ENCODE measurements at places on chromosomes 6 and 20.

DNA sequence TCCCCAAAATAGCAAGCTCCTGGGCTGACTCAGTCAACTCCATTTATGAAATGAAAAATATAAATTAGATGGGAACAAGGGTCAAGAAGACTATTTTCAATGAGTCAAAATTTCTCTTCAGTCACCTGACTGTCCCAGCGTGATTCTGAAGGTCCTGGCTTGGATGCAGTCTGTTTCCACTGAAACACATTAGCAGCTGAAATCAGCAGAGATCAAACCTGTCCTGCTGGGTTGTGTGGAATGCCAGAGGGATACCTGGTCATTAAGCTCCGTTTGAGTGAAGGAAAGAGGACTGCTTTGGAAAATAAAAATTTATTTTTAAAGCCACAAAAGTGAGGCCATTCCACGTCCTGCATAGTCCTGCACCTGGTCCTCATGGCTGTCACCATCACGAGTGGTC lies 37.4 kb downstream of the PXDC1 start:
- no peak for DNase-seq

DNA sequence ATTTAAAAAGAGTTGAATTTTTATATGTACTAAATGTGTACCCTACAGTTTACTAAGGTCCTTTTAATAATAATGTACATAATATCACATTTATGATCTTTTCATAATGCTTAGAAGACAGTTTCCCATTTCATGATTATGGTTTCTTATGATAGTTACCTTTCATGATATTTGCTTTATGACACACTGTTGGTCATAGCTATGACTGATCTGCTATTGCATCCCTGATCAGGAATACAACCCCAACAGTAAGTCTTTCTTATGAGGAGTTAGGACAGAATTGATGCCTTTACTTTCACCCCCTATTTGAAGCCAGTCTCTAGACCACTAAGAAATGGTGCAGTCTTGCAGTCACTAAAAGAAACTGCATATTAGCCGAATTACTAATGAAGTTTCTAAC lies 31.0 kb downstream of the LCA5 start:
- DNase-seq, result no peak

DNA sequence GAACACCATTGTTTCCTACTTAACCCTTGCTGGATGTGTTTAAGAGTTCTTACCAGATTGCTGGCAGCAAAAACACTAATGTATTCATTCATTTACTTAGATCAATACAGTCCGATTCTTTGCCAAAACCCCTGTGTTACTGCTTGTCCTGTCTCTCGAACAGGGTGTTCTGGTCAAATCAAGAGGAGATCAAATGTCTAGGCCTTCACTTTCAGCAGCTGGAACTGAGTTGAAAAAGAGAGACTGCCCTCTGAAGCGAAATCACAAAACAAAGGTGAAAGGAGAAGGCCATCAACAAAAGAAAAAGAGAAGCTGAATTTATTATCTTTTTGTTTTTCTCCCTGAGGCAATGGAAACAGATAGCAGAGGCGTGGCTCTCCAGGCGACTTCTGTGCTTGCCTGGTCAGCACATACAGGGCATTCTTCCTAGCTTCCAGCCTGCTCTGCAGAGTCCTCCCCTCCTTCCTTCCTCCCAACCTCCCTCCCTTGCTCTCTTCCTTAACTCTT lies 44.1 kb upstream of the GCM1 start:
- DNase-seq, result peak; percentile 23

- DNase-seq, result peak; percentile 37
These were observed 5.1 kb downstream of the HLA-DMA start for GRCh38 chr6:32947552-32948465.

GRCh38 chr6:39786649-39787048 lies 5.5 kb upstream of the DAAM2 start:
- DNase-seq, result no peak

DNA sequence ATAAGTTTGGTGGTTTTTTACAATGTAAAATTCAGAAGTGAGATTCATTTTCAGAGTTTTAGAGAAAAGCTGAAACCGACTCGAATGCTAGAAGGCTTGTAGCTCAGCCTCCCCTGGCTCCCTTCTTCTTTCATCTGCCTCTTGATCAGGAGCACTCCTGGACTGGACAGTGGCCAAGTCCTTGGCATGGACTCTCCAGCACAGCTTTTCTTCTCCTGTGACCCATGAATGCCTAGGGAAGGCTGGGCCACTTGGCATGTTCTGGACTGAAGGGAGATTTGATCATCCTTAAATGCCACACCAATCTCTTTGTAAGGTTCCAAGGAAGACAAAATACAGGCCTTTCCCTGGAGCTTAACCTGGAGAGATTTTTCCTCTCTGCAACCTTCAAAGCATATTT lies 384.0 kb upstream of the SASH1 start:
- no peak for DNase-seq

DNA sequence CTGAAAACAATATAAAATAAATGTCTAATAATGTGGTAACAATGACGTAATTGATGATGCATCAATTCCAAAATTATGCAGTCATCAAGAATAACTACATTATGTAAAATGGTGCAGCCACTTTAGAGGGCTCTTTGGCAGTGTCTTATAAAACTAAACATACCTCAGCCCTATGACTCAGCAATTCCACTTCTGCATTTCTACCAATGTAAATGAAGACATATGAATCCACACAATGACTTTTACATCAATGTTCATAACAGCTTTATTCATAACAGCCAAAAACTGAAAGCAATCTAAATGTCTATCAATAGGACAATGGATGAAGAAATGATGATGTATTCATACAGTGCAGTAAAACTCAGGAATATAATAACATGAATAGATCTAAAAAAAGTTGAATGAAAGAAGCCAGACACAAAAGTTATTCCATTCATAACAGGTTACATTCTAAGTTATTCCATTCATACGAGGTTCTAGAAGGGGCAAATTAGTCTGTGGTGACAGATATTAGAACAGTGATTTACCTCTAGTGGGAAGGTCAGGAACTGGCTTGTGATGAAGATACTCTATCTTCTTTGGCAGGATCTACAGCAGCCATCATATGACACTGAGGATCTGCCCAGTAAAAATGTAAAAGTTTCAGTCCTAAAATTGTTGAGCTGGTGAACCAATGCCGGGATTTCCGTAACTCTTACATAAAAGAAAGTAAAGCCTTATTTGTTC lies 396.1 kb downstream of the PLCB1 start:
- no peak for DNase-seq

DNA sequence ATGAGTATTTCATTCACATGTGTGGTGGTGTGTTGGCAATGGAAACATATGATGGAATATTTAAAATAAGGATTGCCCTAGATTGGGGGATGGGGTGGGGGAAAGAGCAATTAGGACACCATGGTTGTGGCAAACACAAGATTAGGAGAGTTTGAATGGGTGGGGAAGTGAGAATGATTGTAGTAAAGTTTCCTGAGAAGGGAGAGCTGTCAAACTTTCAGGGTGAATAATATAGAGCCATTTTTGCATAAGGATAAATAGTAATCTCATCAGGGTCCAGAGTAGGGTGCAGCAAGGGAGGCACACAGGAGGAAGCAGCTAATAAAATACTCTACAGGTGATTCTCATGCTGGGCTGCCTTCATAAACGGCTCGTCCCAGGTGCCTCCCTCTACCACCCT lies 294.9 kb upstream of the MARCKS start:
- DNase-seq, result no peak

DNA sequence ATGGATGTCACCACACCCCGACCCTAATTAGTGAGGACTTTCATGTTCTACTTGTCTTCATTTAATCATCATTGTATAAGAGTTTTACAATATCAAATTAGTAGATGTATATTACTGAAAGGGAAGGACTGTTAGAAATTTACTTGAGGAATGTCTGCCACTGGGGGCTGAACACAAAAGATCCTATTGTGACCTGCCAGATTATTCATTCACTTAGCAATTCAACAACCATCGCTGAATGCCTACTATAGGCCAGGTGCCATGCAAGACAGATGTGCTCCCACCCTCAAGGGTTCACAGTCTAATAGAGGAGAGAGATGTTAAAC lies 8.0 kb upstream of the RBCK1 start:
- no peak for DNase-seq

DNA sequence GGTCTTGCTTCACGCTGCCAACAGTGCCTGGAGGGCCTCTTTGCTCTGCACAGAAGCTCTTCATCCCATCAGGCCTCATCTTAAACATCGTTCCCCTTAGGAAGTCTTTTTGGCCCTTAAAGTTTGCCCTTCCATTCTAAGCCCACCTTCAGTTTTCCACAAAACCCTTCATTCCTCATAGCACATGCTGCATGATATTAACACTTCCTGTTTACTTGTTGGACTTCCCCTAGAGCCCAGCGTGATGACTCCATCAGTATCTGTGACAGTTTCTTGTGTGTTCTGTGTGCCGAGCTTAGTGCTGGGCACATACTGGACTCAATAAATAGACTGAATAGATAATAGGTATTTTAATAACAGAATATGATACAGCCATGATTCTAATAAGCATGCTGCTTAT lies 2.2 kb downstream of the NT5DC1 start:
- DNase-seq, result no peak

DNA sequence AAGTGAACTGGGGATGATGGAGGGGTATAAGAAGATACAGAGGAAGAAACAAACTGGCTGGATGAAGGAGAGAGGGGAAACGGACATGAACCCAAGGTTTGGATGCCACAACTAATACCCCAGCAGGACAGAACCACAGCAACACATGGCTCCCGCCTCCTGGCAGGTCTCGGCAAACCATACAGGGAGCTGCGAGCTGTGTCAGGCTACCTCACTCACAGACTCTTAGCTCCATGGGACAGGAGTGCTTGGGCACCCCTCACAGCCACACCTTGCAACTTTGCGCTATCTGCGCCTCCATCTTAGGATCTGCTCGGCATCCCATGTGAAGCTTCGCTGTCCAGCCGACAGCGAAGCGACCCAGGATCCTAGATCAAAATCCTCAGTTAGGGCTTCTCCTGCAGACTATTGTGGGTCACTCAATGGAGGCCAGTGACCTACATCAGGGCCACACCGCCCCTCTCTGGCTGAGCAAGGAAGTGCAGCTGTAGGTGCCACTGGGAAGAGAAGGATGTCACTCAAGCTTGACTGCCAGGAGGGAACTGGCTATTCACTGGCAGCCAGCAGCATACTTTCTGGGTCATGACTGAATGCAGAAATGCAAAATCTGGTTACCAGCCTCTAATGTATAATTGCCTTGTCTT lies 174.4 kb upstream of the RIN2 start:
- DNase-seq, result peak; percentile 81

- no peak for DNase-seq
These were observed 111.8 kb upstream of the CENPW start for GRCh38 chr6:126227833-126228702.

All from AG08395 (cell line).